ENCODE measurements at places on chromosomes 4 and X.

DNA sequence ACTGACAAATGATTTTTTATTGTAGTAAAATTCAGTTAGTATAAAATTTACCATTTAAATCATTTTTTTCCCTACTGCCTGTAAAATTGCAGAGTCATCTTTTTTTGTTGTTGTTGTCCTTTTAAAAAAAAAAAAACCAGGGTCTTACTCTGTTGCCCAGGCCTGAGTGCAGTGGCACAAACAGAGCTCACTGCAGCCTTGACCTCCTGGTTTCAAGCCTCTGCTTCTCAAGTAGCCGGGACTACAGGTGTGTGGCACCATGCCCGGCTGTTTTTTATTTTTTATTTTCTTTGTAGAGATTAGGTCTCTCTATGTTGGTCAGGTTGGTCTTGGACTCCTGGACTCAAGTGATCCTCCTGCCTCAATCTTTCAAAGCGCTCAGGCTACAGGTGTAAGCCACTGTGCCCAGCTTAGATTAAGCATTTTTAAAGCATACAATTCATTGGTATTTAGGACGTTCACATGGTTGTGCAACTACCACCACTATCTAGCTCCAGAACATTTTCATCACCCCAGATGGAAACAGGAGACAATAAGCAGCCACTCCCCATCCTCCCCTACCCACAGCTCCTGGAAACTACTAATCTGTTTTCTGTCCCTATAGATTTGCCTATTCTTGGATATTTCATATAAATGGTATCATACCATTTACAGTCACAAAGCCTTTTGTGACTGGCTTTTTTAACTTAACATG is 59.7 kb upstream of the PGRMC2 start:
- no peak for DNase-seq

- no peak for DNase-seq
Measured at GRCh38 chr4:112113864-112114263, 31.4 kb upstream of the FAM241A start.

DNA sequence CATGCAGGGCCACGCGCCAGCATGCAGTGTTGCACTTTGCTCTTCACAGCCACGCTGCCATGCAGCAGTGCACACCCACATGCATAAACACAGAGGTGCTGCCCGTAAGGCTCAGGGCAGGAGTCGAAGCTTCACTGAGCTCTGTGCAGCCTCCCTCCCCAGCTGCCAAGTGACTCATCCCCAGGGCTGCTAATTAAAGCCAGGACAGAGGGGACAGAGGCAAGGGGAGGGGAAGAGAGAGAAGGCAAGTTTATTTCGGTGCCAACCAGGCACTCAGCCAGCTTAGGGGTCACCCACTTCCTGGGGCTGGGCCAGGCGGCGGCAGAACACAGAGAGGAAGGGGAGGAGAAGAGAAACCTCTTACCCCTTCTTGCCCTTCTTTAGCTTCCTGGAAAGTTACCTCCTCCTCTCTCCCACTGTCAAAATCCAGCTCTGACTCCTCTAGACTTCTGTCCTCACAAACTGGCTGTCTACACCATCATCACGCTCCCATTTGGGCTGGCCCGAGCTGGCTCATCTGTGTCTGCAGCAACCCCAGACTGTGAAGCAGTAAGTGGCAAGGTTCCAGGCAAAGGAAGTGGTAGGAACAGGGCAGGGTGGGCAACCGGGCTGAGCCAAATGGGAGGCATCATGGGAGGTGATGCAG is 6.2 kb upstream of the IQSEC2 start:
- DNase-seq, result peak; percentile 22

DNA sequence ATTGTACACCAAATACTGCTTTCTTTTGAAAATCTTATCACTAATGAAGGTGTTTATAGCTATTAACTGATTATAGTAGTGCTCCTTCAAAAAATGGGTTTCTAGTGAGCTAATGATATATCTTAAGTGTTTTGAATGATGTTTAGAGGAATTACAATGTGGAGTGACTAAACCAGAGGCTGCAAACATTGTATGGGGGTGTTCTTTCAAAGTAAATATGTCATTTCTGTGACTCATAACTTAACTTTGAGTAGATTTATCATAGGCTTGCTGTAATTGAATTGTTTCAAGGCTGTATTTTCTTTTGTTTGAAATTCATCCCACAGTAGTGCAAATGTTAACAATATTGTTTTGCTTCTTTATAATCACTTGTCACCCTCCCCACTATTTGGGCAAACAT is 141.6 kb downstream of the IL1RAPL2 start:
- no peak for DNase-seq

- DNase-seq, result no peak
Measured at GRCh38 chr4:162659716-162660115, 495.9 kb upstream of the FSTL5 start.

DNA sequence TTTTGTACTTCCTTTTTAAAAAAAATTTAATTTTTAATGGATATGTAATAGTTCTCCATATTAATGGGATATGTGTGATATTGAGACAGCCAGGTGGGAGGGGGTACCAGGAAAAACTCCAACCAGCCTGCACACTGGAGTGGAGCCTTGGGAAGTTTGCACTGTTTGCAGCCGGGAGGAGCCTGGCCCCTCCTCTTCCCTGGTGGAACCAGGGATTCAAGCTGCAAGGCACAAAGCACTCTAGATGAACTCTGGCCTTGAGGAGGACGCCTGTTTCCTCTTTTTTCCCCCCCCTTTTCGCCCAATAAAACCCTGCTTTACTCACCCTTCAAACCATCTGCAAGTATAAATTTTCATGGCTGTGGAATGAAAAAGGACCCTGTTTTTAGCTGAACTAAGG is 48.2 kb upstream of the GC start:
- DNase-seq, result no peak

DNA sequence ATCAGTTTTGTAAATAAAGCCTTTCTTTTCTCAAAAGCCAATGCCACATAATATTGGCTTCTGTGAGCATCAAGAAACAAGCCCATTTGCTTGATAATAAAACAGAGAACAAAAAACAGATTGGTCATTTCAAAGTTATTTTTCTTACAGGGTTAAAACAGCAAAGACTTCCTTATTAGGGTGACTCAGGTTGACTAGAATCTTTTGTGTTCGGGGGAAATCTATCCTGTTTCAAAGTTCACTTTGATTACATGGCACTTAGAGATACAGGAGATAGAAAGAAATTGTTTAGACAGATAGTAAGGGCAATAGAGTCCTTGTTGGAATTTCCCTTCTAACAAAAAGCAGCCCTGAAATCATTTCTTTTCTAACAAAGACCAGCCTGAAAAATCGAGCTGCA is 170.0 kb upstream of the GLRA2 start:
- no peak for DNase-seq

DNA sequence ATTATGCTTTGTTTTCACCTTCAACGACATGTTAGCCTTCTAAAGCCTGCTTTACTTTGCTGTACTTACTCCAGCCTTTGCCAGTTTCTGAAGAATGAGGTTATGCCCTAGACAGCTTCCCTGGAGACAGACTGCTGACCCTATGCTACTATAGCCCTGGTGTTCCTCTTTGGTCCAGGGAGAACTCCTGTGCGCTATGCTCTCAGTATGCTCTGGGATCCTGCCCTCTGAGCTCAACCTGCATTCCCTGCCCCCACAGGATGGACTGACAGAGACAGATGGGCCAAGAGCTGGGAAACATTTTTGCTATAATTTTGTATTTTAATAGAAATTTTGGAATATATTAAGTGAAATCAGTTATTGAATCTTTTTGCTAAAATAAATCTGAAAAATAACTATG is 425.9 kb downstream of the TMA16 start:
- DNase-seq, result no peak

- no peak for DNase-seq
Measured at GRCh38 chr4:131974730-131975129, 1174.4 kb upstream of the PCDH10 start.

DNA sequence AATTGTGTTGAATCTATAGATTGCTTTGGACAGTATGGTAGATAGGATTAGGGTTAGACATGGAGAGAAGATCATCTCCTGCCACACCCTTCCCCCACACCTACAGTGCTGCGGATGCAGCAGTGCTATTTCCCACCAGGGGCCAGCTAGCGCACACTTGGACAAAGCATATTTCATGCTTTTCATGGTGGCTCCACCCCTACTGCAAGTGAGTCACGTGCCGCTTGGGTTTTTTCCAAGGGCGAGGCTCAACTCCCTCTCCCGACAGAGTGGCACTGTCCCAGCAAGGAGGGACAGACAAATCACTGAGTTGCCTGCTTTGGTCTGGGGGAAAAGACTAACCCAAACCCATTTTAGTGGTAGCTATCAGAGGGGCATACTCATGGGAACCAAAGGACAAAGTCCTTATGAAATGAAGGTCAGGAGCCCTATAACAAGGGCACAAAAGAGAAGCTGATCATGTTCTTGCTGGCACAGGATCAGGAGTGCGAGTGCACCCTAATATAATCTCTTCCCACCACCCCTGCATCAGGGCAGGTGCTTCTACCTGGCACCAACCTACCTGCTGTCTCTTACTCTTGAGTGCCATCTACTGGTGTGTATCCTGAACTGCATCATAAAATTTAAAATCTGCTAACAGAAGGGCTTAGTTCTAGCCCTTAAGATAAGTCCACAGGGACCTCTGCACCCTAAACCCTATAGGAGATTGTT is 55.1 kb upstream of the PGAM4 start:
- DNase-seq, result peak; percentile 9

DNA sequence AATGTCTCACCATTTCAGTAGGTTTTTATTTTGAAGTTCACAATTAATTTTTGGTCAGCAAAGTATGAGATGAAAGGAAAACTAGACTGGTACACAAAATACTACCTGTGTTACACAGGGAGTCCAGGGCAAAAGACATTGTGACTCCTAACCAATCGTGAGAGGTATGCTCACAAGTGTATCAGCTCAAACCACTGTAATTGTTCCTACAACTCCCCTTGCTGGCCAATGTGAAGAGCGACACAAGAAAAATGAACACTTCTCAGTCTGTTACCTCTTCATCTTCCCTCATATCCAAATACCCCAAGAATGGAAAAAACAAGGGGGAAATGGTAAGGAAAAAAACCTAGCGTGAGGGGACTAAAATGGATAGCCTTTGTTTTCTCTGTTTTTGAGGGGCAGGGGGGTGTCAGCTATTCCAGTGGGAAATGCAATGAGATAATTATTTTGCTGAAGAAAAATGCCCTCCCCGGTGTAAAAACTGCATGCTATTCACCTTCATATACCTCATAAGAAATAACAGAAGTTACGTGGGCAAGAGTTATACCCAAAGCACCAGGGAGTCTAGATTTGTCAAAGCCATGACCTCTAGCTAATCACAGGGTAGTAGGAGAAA is 30.6 kb upstream of the NSUN7 start:
- no peak for DNase-seq

- DNase-seq, result no peak
Measured at GRCh38 chr4:141056473-141056872, 76.8 kb downstream of the RNF150 start.

DNA sequence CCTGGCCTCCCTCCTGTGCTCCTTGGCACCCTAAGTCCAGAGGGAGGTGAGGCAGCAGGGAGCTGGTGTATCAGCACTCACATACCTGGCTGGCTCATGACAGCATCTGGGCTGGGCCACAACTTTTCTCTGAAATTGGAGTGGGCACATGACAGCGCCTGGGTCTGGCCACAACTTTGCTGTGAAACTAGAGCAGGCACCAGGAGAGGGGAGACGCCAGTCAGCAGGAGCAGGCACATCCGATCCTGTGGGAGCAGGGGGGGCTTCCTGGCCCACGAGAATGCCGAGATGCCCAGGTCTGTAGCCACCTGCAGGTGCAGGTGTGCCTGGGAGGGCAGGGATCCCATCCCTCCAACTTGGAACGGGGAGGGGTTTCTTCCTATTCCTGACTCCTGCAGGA is 69.7 kb upstream of the PPP3CA start:
- DNase-seq, result no peak
